Renal pelvis (tissue), 12 donors: ENCODE measurements at places on chromosomes 1 and 21.

- DNase-seq = no peak
Observed at GRCh38 chr1:36479505-36480051, 3.1 kb downstream of the CSF3R start.

DNA sequence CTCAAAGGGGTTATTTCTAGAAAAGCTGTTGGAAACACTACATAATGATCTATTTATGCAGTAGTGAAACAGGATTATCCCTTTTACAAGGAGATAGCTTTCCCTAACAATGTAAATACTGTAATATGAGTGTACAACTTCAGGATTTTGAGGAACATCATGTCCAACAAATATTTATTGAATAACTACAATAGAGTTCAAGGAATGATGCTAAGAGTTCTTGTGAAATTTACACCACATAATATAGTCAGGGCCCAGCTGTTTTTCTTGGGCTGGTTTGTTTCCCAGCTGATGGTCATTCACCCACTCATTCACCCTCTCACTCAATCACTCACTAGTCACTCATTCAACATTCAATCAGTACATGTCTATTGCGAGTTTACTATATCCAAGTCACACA lies 12.3 kb upstream of the LYPLAL1 start:
- no peak for DNase-seq

GRCh38 chr1:22473952-22474351 lies 22.3 kb downstream of the ZBTB40 start:
- DNase-seq = no peak

DNA sequence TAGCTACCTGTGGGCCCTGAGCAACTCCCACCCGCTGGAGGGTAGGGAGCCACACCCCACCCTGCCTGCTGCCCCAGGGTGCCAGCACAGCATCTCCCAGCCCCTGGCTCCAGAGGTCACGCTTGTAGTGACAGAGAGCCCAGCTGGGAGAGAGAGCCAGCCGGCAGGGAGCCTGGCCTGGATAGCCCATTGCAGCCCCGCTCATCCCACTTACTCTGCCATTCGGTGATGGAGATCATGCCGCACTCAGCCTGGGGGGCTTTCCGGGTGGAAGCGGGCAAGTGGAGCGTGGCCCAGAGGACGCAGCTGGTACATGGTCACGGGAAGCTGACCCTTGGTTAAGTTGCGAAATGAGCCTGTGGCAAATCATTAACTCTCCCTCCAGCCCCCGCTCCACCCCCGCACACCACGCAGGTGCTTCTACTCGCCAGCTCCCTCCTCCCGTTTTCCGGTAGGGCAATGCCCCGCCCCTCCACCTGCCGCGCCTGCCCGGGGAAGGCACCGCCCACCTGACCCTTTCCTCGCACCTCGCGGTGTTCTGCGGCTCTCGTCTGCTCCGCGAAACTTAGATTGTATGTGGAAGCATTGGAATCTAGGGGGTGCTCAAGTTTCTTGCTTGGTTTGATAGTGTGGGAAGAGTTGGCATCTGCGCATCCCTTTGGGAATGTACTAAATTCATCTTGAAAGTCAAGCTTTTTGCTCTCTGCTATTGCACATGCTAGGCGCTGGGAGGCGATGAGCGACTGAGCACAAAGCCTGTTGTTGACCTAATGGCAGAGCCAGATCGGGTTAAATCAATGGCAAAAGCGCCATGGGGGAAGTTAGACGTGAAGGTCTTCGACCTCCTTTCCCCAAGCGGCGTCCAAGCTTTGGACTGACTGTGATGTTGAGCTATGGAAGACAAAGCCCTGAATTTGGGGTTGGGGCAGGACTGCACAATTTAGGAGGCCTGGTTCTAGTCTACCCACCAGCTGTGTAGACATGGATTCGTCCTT lies at the start of gene GOLT1A:
Gene GOLT1A, minus strand, starts transcription at position 321 of the 995 bp plus-strand sequence. Its CDS starts 82 bp downstream, at position 239.
- DNase-seq = peak; percentile 87

DNA sequence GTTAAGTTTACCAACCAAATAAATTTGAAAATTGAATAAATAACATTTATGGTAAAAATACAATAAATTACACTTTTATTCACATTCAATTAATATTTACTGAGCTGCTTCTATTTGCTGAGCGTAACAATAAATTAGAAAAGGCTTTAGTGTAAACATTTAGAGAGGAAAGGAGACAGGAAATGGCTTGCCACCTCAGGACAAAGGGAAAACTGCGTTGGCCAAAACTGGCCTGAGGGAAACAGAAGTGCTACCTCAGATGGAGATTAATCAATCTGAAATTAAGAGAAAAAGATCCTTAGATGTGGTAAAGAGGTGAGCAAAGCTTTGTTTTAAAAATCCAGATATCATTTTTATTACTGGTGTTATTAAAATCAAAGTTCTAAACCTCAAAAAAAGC lies 128.0 kb downstream of the SLC44A5 start:
- no peak for DNase-seq

- DNase-seq = no peak
Observed at GRCh38 chr1:42504535-42505128, 41.5 kb downstream of the CCDC30 start.

DNA sequence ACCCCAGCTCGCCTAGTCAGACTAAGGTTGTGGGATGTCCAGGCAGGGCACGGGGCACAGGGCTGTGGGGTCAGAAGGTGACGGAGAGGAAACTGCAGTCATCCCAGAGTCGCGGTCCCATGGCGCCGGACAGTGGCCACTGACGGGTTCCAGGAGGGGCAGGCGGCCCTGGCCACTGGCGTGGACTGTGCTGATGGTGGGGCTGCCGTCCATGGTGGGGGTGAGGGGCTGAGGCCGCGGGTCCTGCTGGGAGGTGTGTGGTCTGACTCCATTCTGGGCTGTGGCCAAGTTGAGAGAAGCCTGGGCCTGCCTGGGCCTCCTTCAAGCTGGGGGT lies 32.0 kb downstream of the PCNT start:
- DNase-seq = no peak

DNA sequence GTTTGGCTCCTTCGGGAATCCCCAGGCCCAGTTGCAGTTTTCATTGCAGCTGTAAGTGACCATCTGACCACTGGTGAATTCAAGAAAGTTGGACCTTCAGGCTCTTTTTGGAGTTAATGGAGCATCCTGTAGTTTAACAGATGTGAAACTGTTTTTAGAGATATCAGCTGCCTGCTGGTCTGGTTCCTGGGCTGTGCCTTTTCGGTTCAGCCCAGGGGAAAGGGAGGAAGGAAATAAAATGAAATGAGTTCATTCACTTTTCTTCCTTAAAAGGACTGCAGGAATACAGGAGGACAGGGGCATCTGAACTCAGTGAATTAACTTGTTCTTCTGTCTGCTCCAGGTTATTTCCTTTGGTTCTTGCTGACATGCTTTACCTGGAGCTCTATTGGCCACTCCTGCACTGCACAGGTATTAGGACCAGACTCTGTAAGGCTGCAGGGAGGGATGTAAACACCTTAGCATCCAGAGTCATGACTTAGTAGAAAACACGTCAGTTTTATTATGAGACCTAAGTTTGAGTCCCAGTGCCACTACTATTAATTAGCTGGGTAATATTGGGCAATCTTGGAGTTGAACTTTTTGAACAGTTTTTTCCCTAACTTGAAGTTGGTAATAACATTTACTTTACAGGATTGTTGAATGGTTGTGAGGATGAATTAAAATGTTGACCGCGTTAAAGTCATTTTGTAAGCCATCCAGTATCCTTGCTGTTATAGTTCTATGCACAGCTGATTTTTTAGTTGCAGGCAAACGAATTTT lies 83.6 kb downstream of the LRRC8D start:
- no peak for DNase-seq

DNA sequence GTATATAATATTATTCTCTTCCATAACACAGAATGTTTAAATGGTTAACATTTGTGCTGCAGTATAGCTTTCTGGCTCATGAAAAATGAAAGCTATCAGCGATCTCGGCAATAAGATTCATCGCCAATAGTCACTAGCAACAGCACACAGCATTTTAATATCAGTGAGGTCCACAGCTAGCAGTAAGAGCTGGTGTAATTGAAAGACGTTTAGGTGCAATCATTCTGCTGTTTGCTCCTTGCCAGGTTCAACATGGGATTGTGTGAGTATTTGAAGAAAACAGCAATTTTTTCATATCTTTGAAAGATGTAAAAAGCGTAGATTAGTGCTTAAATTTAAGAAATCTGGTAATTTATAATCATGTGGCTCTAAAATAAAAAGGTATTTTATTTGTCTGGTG lies 20.1 kb downstream of the PRKACB start:
- DNase-seq = no peak

GRCh38 chr21:44912158-44912473 lies 8.6 kb downstream of the ITGB2 start:
- DNase-seq = no peak

- DNase-seq = no peak
Observed at GRCh38 chr1:206734499-206735142, 36.0 kb upstream of the IL19 start.

DNA sequence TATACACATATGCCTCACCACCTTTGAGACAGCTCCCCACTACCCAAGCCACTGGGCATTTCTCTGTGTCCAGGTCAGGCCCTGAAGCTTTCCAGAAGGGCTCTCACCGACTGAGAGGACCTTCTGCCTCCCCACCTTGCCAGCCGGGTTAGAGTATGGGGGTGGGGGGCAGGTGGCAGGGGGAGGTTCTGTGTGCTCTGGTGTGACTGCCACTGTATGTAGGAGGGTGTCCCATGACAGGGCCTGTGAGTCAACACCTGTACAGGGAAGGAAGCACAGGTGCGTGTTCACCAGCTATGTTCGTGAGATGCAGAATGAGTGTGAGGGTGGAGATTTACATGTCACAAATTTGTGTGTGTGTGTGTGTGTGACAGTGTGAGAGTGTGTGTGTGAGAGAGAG lies 7.0 kb downstream of the AHDC1 start:
- no peak for DNase-seq

DNA sequence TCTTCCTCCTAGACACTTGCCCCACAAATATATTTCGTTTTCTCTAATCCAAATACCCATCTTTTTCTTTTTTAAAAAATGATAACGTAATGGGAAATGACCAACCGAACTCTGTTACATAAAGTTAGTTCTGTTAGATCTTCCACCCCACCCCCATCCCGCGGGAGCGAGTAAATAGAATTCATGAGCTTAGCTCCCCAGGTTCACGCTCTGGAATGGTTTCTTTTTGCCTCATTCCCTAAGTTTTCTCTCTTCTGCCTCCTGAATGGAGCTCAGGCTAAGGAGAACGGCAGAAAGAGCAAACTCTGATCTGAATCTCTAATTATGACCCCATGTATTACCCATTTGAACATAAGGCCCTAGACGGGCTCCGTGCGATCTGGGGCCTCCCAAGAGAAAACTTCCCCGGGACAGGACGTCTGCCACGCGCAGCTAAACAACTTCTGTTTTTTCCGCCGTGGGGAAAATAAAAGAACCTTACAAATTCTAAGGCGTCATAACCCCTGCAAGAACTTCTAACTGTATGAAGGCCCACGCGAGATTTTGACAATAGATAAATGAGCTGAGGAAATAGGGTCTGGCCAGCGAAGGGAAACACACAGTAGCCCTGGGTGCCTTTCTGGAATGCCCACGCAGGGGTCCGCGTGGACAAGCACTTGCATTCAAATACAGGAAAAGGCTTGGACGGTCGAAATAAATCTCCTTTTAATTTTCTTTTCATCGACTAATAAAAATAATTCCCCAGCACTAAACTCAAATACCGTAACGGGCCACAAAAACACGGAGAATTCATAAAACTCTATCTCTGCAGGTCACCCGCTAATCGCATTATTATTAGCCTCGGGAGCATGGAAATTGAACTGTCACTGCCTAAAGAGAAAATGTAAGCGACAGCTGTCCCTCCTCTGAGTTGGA lies 2.2 kb downstream of the TBX15 start:
- DNase-seq = no peak

DNA sequence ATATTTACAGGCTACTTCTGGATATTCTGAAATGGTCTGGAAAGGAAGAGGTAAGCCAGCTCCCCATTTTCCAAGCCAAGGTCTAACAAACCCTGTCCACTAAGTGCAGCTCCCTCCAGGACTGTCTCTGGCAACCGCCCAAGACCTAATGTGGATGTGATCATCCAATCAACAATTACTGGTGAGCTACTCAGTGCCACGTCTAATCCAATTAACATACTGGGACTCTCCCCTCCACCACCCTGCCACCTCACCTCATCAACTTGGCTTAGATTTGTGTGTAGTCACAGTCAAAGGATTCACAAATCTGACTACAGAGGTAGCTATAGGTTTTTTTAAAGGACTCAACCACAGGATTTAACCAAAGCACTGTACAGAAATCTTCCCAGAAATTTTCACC lies 25.4 kb upstream of the S100A7 start:
- DNase-seq = no peak

GRCh38 chr21:45504516-45505415 lies 37.5 kb downstream of the SLC19A1 start:
- no peak for DNase-seq

- DNase-seq = no peak
Observed at GRCh38 chr1:98881901-98882300, 122.8 kb downstream of the PLPPR5 start.
